ENCODE measurements at places on chromosomes 3 and 15.

DNA sequence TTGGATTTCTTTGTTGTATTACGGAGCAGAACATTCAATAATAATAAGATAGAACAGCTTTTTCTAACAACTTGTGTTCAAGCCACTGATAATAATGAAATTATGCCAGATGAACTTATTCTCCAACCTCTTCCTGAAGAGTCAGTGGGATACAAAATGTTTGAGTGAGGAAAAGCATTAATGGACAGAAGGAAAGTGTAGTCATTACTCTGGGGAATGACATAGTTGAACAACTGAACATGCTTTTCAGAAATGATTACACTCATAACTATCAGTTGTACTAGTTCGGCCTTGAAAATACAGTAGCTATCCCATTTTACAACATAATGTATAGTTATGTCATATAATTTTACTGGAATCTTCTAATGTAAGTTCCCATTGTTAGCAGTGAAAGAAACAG lies 55.9 kb downstream of the ALCAM start:
- no peak for DNase-seq

- DNase-seq, result no peak
These were observed 2.3 kb upstream of the CTDSPL start for GRCh38 chr3:37859354-37859753.

DNA sequence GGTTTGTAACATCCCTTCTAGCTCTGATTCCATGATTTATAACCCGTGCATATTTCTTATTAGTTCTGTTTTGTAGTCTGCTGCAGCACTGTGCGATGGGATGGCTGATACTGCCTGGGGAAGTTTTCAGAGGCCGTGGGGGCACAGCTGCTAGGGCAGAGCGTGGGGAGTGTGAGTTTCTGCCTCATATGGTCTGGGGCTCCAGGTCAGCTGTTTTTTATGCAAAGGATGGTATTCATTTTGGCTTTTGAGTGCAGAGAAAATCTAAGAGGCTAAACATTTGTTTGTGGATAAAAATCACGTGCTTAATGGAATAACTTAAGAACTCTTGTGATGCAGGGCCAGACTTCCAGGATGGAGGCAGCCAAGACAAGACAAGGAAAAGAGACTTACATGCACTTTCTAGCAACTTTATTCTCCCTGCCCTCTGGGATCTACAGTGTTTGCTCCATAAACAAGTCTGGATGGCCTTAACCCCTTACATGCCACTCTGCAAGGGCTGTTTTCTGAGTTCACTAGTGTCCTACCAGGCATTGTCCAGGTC lies 45.5 kb upstream of the CFAP161 start:
- DNase-seq, result no peak

DNA sequence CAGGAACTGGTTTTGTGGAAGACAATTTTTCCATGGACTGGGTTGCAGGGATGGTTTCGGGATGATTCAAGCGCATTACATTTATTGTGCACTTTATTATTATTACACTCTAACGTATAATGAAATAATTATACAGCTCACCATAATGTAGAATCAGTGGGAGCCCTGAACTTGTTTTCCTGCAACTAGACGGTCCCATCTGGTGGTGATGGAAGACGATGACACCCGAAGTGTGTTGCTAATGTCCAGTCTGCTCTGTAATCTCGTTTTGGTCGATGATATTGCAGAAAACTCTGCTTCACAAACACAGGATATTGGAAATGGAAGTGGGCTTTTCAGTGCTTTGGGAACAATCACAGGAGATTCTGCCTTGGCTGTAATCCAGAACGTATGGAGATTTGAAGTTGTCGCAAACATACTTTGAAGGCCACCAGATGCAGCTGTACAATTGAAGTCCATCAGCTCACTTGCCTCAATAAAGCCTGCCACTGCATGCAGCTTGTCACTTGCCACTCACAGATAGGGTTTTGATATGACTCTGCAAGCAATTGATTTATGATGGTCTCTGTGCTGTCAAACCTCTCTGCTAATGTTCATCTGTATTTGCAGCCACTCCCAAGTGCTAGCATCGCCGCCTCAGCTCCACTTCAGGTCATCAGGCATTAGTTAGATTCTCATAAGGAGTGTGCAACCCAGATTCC lies 141.7 kb downstream of the TJP1 start:
- no peak for DNase-seq

- peak; percentile 57 for DNase-seq
These were observed 19.2 kb downstream of the FYCO1 start for GRCh38 chr3:45976191-45977091.

- no peak for DNase-seq
These were observed 31.6 kb downstream of the CFAP44 start for GRCh38 chr3:113409676-113410075.

- DNase-seq, result no peak
These were observed 22.9 kb downstream of the DAG1 start for GRCh38 chr3:49492969-49493368.

DNA sequence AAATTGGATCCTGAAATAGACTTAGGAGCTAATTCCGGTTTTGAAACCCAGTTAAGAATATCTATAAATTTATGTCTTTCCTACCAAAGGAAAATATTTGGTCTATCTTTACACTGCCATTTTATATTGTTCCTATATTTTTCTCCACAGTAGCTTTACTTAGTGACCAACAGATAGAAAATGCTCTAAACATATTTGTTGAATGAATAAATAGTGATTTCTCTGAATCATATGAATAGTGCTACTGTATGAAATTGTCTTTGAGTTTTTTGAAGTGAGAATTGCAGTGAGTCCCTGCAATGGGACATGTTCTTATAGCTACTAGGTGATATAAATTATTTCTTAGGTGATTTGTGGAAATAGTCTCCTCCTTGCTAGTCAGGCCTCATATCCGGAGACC lies 18.5 kb upstream of the EID1 start:
- no peak for DNase-seq
